ENCODE measurements at places on chromosomes 11 and 22. TPM values are rescaled to one million over a fixed set of nuclear protein-coding genes. Genes with fewer than 3 reads are reported as not detected.

The FAM111B gene
- 13.9 TPM for polyA plus RNA-seq

The C11orf52 gene
- 10.2 TPM for polyA plus RNA-seq

The BATF2 gene
- 2.5 TPM for polyA plus RNA-seq

The GLYATL1 gene
- 178 TPM for polyA plus RNA-seq

The CCDC89 gene
- polyA plus RNA-seq, result 3.9 TPM

The C22orf31 gene
- 0.45 TPM for polyA plus RNA-seq

The HSPB2 gene
- polyA plus RNA-seq, result 1.7 TPM

The MMP12 gene
- 6.8 TPM for polyA plus RNA-seq

The MPZL2 gene
- polyA plus RNA-seq, result 24.6 TPM

The SYT9 gene
- polyA plus RNA-seq, result 4.9 TPM

DNA sequence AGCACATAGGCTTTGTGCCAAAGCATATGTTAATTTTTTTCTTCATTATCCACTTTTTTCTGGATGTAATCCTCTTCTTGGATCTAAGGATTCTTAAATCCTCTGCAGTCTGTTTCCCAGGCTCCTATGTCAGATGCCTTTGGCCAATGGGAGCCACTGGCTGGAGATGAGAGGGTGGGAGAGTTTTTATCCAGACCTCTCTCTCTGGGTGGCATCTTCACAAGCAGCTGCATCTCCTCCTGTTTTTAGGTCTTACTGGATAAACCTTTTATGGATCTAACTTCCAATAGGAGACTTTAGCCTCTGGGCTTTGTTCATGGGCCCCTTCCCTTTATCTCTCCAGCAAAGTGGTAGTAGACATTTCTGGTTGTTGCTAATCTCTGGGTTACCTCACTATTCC lies 22.4 kb upstream of the MPPED2 start:
- DNase-seq, result no peak

DNA sequence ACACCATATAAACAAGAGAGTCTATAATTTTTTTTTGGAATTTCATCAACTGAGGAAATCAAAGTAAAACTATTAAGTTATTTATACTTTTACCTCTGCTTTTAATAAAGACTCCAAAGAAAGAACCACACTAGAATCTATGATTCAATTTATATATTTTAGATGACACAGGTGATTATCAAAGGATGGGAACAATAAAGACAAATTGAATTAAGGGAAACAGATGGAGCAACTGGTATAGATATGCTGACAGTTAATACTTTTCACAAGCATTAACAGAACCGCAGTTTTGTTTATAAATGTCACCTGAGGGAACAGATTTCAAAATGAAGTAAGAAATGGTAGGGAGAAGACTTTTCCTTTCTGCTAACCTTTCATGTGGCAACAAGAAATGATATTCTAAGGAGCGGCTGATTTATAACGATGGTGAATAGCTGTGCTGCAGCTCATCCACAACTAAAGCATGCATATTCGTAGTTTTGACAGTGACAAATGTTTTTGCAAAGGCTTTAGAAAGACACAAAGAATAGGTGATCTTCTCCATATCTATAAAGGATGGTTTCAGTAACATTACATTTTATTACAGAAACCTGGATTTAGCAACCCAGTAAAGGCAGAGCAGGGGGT lies 1502.9 kb upstream of the RAG2 start:
- DNase-seq, result no peak

GRCh38 chr11:130114726-130115125 lies 44.9 kb upstream of the ST14 start:
- no peak for DNase-seq

DNA sequence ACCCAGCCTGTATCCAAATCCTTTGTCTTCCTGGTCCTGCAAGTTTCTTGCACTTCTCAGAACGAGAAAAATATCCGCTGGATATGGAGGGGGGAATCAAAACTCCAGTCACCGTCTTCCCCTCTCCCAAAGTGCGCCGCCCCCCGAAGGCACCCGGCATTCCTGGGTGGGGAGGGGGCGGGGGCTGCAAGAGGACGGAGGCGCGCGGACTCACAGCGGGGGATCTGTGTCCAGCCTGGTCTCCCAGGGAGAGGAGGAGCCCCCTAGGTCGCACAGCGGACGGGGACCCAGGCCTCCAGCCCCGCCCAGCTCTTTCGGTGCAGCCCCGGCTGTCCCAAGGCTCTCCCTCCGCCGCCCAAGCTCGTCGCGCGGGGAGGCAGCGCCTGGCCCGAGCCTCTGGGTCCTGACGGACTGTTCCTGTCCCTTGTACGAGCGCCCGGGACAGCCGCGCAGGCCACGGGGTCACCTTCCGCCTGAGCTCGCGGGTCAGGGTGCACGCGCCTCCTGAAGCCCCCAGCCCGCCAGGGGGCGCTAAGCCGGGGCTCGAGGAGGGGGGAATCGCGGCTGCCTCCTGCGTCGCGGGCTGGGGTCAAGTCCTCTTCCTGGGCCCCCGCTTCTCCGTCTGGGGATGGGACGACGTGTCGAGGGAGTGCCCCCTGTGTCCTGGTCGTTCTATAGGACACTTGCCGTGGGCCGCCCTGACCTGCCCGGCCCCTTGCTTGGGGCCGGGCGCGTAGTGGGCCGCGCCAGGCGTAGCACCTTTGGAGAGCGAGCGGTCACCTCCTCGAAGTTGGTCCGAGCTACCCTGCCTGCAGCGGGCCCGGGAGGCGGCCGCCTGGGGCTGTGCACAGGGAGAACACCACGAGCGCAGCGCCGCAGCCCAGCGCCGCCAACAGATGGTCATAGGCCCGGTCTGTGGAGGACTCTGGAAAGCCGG lies 2.4 kb upstream of the WNT11 start:
- no peak for DNase-seq

GRCh38 chr11:63622323-63622722 lies 8.1 kb upstream of the PLAAT3 start:
- DNase-seq, result no peak

GRCh38 chr11:123235117-123235655 lies 40.1 kb upstream of the CLMP start:
- no peak for DNase-seq

DNA sequence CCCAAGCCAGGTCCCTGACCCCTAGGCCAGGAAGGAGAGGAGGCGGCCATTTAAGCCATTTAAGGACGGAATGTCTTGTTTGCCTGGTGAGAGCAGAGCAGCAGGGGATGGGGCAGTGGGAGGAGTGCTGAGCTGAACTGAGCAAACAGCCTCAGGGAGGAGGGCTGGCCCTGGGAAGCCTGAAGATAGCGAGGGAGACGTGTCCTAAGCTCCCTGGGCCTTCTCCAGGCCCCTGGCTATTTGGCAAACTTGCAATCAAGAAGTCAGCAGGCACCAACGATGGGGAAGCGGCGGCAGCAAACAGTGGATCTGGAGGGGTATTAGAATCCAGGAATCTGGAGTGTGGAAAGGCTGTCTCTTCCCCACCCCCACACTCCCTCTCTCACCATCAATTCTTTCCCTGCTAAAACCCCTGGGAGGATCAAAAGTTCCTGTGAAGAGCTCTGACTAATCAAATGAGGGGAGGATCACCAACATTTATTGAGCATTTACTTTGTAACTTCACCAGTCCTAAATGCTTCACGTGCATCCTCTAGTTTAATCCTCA lies 8.8 kb downstream of the BCL9L start:
- DNase-seq, result no peak

DNA sequence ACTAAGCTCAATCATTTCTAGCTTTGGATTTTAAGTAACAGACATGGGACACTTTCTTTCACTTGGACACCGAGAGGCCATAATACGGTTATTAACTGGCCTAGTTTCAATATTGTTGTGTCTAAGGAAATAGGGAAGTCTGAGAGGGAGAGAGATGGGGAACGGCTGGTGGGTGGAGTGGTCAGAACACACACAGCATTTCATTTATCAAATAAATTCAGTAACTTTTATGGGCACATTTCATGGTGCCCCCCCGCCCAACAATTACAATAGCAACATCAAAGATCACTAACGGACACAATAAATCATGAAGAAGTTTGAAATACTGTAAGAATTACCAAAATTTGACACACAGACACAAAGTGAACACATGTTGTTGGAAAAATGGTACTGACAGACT lies 10.7 kb downstream of the PRPF19 start:
- DNase-seq, result no peak

DNA sequence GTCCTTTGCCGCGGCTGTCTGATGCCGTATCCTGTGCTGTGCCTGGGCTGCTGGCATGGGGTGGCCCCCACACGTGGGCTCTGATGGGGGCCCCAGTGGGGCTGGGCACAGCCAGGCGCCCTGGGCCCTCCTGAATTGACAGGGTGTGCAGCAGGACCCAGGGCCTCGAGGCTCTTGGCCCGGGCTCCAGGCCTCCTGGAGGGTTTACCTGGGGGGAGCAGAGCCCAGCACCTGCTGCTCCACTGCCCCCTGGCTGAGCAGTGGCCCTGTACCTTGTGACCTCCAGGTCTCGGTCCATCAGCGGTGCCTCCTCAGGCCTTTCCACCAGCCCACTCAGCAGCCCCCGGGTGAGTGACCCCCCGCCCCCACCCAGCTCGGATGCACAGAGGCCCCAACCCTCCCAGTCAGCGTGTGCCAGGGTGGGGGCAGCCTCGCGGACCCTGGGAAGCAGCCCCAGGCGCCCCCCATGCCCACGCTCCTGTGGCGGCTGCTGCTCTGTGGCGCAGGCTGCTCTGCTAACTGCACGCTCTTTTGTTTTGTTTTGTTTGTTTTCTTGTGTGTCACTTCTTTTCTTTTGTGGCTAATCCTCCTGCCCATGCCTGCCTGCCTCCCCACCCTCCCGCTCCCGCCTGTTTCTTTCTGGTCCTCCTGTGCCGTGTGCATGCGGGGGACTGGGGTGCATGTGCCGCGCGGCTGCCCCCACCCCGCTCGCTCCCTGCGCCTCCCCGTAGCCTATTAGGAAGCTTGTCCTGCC lies 36.9 kb downstream of the MOB2 start:
- no peak for DNase-seq

DNA sequence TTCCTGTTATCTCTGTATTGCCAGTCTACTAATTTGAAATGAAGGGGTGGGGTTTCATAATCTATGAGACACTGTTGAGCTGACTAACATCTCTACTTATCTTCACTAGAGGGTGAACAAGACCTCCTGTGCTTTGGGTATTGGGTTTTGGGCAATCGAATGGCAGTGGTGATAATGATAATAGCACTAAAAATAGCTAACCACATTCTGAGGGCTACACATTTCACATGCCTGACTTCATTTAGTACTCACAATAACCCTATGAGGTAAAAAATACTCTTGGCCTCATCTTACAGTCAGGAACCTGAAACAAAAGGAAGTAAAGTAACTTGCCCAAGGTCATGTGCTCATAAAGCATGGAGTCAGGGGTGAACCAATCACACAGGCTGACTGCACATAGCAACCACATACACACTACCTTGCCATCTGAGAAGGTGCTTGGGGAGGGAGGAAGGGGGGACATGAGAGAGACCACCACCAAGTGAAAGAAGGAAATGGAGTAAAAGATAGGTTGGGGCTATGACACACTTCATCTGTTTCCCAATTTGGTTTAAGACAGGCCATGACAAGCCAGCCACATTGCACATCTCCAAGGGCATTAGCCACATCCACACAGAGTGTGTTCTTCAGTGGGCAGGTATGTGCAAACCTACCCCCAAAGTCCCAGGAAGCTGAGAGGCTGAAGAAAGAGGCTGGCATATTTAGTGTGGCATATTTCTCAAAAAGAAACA lies 387.6 kb upstream of the DDI1 start:
- no peak for DNase-seq
